T-helper 22 cell (primary cell): ENCODE measurements at places on chromosomes 12 and 14.
A peak's percentile ranks its signal among the peaks of the same experiment; 100 is the strongest.

- DNase-seq, result no peak
Measured at GRCh38 chr12:4864575-4864974, 45.1 kb upstream of the KCNA1 start.

GRCh38 chr12:122203301-122204166 lies at the start of gene B3GNT4:
Gene B3GNT4, plus strand, starts transcription at chr12:122203709. Its CDS starts 910 bp downstream, at chr12:122204619.
- peak; percentile 60 for DNase-seq

DNA sequence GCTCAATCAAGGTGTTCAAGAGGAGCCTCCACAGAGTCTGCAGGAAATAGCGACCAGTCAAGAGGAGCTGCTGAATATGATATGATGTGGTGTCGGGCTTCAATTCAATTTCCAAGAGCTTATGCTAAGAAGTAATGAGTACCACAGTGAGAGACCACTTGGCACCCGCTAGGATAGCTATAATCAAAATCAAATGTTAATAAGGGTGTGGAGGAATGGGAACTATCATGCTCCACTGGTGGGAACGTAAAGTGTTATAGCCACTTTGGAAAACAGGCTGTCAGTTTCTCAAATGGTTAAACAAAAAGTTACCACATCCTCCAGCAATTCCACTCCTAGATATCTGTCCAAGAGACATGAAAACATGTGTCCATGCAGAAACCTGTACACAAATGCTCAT lies 6.7 kb downstream of the POLR3B start:
- DNase-seq, result no peak

DNA sequence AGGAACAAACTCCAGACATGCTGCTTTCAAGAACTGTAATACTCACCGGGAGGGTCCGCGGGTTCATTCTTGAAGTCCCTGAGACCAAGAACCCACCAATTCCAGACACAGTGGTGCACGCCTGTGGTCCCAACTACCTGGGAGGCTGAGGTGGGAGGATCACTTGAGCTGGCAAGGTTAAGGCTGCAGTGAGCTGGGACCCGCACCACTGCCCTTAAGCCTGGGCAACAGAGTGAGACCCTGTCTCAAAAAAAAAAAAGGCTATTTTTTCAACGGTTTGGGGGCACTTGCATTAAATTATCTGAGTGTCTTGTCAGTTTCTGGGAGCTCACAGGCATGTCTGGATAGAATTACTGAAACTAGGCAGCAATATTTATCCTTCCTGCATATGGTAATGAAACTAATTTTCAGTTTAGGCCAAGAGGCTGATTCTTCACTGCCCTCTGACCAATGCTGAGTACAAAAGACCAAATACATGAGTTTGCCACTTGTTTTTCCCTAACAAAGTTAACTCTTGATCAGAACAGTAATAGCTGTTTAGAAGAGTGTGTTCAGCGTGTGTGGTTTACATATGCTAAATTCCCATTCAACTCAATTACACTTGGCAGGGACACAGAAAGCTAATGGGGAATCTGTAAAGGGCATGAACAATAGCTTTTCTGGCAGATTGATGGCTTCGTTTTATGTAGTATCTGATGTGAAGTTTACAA lies 65.8 kb upstream of the RASSF3 start:
- no peak for DNase-seq

DNA sequence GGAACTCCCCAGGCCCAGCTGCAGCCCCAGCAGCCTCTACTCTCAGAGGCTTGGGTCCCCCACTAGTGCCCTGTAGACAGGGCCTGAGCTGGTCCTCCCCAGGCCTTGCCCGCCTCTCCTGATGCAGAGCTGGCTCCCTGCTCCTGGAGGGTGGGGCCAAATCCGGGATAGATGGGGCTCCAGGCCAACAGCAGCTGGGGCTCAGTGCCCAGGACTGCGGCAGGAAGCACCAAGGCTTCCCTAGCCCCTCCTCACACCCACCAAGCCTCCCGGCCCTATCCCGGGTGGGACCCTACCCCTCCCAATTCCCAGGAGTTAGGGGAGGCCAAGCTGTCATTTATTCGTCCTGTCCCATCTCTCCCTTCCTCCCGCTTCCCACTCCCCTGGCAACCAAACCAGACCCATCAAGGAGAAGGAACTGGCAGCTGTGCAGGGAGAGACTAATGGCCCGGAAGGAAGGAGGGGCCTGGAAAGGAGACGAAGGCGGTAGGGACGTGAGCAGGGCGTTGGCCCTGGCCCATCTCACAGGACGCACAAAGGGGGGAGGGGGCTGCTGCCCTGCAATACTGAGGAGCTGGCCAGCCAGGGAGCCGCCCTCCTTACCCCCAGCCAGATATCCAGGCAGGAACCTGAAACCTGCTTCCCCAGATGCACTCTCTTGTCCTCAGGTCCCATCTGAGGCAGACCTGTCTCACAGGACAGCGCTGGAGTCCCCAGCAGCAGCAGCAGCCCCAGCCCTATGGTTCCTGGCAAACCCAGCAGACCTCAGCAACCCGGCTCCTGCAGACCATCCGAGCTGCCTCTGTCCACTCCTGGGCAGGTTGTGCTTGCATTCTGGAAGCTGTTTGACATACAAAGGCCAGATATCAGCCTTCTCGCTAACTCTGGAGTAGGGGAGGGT lies 1.6 kb upstream of the PRPH start:
- no peak for DNase-seq

- DNase-seq, result no peak
Measured at GRCh38 chr12:113385282-113385882, 18.3 kb downstream of the SDS start.

- no peak for DNase-seq
Measured at GRCh38 chr14:20652996-20653975, 11.8 kb upstream of the OR6S1 start.

DNA sequence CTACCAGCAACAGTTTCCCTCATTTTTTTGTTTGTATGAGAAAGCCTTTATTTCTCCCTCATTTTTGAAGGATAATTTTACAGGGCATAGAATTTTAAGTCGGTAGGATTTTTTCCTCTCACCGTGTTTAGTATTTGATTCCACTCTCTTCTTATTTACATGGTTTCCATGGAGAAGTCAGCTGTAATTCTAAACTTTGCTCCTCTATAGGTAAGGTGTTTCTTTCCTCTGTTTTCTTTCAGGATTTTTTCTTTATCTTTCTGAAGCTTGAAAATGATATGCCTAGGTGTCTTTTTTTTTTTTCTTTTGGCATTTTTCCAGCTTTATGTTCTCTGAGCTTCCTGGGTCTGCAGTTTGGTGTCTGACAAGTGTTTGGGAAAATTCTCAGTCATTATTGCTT lies 75.6 kb upstream of the ETV6 start:
- DNase-seq, result no peak

GRCh38 chr12:52362118-52362726 lies 5.1 kb downstream of the KRT85 start:
- DNase-seq, result no peak

DNA sequence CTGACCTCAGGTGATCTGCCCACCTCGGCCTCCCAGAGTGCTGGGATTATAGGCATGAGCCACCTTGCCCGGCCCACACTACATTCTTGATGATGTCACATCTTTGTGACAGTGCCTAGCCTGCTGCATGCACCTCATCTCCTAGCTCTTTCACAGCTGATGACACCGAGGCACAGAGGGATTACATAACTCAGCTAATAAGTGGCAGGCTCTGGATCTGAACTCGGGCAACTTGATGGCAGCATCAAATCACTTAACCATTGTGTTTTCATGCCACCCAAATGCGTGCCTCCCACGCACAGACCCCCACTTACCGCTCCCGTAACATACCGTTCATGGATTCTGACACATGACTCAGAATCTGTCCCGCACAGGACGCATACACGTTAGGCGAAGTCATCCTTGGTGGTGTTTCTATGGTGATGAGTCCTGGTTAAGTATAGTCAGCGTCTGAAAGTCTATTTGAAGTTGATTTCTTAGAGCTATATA lies 7.4 kb downstream of the TMEM120B start:
- DNase-seq, result no peak

GRCh38 chr12:130775953-130776856 lies 60.1 kb upstream of the RIMBP2 start:
- DNase-seq, result no peak

DNA sequence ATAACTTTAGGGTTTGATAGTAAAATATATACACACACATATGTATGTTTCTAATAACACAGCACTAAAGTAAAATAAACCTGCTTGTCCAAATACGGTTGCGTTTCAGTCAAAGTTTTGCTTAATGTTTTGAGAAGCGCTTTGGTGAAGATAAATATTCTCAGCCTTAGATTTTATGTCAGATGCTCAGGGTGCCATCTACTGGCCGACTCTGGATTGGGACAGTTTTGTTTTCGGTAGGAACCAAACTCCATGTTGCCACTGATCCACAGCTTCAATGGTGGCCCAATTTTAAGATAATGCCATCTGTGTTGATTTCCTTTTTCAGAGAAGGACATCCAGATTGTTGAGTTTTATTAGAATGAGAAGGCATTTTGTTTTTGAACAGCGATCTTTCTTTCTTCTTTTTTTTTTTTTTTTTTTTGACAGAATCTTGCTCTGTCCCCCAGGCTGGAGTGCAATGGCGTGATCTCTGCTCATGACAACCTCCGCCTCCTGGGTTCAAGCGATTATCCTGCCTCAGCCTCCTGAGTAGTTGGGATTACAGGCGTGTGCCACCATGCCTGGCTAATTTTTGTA lies 43.1 kb downstream of the LLPH start:
- DNase-seq, result no peak

DNA sequence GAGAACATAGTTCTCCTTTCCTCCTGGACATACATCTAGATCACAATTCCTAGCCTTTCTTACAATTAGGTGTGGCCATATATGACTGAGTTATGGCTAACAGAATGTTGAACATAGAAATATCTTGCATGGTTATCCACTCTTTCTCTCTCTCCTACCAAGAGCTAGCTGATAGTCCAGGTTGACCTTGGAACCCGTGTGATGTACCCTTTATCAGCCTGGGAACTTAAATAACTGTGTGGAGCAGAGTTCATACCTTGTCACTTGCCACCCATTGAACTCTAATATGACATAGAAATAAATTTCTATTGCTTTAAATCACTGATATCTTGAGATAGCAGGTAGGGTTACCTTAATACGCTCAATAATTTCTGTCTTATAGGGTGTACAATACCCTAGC lies 115.9 kb downstream of the TPH2 start:
- no peak for DNase-seq

GRCh38 chr12:94149781-94150239 lies 1.4 kb downstream of the PLXNC1 start:
- no peak for DNase-seq

DNA sequence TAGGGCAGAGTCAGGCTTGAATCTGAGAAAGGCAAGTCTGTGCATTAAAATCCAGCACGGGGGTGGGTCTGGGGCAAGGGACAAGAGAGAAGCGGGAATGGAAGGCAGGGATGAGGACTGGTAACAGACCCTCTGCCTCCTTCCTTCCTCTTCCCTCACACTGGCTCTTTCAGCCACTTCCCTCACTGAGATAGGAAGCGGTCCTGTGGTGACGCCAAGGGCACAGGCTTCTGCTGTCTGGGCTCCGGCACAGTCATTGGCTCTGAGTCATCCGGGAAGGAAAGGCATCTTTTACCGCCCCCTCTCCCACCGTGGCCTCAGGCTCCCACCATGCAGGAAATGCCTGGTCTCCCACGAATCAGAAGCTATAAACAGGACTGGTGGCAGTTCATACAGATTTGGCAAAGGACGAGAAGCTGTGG lies 70.2 kb downstream of the ETV6 start:
- peak; percentile 7 for DNase-seq

GRCh38 chr12:125773033-125773640 lies 707.9 kb downstream of the AACS start:
- DNase-seq, result no peak

- no peak for DNase-seq
Measured at GRCh38 chr14:90513161-90514014, 116.6 kb downstream of the CALM1 start.

- DNase-seq, result no peak
Measured at GRCh38 chr14:91685600-91685999, 46.3 kb downstream of the CATSPERB start.

DNA sequence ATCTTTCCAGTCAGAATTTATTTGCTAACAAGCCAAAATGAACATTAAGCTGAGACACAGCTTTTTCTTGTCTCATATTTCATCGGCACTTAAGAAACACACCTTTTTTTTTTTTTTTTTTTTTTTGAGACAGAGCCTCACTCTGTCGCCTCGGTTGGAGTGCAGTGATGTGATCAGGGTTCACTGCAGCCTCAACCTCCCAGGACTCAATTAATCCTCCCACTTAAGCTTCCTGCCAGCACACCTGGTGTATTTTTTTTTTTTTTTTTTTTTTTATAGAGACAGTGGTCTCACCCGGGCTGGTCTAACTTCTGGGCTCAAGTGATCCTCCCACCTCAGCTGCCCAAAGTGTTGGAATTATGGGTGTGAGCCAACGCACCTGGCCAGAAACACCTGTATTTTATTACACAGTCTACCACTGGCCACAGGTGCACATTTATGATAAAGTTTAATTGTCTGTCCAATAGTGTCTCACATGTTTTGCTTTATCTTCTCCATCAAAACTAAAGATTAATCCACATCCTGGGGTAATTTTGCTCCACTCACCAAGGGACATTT lies 62.7 kb downstream of the C2CD5 start:
- DNase-seq, result no peak

DNA sequence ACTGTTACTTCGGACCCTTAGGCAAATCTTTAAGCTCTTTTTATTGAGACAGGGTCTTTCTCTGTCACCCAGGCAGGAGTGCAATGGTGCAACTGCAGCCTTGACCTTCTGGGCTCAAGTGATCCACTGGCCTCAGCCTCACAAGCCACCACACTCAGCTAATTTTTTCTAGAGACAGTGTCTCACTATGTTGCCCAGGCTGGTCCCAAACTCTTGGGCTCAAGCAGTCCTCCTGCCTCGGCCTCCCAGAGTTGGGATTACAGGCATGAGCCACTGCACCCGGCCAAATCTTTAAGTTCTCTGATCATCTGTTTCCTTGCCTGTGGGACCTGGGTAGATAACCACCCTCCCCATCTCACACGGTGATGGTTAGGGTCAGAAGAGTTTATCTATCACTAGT lies 2.3 kb upstream of the GPX2 start:
- no peak for DNase-seq

- no peak for DNase-seq
Measured at GRCh38 chr12:95003921-95004272, 400 bp upstream of the NDUFA12 start.

- DNase-seq, result no peak
Measured at GRCh38 chr12:121314431-121314830, 17.9 kb upstream of the CAMKK2 start.

DNA sequence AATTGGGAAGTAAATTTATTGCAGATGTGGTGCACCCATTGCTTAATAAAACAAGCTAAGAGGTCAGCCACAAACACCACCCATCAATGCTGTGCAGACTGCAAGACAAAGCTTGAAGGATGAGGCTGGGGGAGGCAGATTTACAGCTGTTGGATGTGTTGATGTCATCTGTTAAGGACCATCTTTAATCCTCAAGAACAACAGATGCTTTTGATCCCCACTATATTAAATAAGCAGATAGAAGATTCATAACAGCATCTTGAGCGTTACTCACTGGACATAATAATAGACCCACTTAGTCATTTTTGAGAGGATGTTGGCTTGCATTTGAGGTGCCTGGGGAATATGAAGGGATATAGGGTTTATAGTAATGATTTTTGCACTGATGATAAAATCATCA lies 58.8 kb downstream of the GPR68 start:
- no peak for DNase-seq
